ENCODE measurements at places on chromosomes 11 and 22.

DNA sequence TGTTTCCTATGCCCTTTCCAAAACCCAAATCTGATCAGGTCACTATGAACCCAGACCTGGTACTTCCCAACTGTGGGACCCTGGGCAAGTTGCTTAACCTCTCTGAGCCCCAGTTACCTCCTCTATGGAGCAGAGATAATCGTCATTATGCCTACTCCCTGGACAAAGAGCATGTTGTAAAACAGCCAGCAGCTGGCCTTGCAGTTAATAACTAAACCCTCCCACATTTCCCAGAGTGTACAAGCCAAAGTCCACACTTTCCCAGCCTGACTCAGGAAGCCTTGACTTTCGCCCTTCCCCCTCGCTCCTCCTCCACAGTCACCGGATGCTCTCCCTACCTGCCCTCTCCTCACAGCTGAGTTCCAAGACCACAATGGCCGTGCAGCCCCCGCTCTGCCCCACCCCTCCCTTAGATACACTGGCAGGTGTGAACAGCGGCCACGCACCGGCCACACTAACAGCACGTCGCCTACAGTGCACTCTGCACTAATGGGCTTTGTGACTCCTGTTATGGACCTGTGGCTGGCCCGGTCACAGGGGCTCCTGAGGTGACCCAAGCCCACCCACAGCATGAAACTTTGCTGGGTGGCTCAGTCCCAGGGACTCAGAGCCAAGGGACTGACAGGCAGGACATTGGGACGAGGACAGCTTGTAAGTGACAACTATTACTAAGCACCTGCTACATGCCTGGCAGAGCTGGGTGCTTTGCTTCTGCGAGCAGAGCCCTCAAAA is 15.6 kb upstream of the MFNG start:
- DNase-seq, result no peak

DNA sequence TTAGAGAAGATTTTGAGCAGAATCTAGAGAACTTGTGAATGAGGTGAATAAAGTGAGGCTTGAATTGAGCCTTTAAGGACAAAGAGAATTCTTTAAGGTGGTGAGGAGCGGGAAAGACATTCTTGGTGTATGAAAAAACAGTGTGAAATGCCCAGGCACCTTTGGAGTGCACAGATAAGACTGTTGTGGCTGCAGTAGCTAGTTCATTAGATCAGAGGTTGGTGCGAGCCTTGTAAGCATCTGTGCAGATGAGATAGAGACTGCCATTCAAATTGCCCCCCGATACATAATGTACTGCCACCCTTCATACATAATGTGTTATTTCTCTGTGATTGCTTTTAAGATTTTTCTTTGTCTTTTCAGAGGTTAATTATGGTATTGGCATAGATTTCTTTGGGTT is 31.3 kb downstream of the ATXN10 start:
- no peak for DNase-seq

DNA sequence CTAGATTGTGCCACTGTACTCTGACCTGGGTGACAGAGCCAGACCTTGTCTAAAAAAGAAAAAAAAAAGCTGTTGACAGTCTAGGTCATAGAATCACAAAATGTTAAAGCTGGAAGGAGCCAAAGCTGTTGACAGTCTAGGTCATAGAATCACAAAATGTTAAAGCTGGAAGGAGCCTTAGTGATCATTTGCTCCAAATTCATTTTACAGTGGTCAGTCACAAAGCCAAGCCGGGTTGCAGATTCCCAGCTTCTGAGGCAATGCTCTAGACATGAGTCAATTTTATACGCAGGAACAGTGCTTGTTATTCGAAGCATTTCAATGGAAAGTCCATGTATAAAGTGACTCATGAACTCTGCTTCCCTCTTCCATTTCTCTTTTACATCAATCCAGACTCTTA is 47.4 kb downstream of the SYT13 start:
- DNase-seq, result no peak

DNA sequence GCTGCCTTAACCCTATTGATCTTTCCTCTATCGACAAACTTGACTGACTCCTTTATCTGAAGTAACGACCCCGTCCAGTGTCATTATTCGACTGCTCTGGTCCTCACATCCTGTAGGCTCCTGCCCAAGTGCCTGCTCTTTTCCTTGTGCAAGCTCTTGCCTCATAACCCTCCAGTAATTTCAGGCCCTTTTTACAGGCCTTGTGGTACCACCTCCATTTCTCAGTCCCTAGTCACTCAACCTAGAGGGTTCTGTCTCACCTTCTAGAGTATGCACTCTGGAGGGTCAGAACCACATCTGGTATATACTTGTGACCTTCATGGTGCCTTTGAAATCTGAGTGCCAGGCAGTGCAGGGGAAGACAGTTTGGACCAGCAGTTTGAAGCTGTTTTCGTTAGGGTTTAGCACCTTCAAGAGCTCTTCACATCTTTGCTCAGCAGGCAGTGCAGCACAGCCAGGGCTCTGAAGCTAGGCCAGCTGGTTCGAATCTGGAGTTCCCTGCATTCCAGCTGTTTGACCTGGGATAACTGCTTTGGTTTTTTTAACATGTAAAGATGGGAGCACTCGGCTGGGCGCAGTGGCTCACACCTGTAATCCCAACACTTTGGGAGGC is 11.2 kb downstream of the SNRPD3 start:
- no peak for DNase-seq

- DNase-seq, result no peak
Measured at GRCh38 chr11:19597206-19597605, 115.4 kb upstream of the NAV2 start.

GRCh38 chr11:115926601-115927000 is 422.4 kb upstream of the CADM1 start:
- no peak for DNase-seq

DNA sequence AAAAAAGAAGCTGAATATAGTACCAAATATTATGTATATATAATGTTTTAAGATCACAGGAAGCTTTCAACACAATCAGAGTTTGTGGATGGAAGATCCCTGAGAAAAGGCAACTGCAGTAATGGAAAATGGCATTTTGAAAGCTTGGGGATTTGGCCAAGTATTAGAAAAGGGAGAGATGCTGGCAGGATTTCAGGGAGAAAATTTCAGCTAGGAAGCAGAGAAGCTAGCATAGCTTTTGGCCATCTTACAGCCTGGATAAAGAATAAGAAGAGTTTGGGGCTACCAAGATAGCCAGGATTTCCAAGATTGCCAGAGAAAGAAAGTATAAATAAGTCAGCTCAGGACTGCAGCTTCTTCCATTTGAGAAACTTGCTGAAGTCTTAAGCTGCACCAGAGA is 440.8 kb upstream of the LUZP2 start:
- DNase-seq, result no peak

- no peak for DNase-seq
Measured at GRCh38 chr11:93490996-93491618, 52.1 kb downstream of the SMCO4 start.
